ENCODE measurements at places on chromosomes 12 and 14.

- no peak for DNase-seq
Measured at GRCh38 chr12:51994539-51994820, 12.3 kb upstream of the TAMALIN start.

GRCh38 chr12:56602239-56602638 lies 27.9 kb downstream of the BAZ2A start:
- no peak for DNase-seq

- DNase-seq = no peak
Measured at GRCh38 chr12:2169940-2170339, 117.2 kb downstream of the CACNA1C start.

GRCh38 chr12:80157645-80158044 lies 58.3 kb downstream of the OTOGL start:
- DNase-seq = no peak

DNA sequence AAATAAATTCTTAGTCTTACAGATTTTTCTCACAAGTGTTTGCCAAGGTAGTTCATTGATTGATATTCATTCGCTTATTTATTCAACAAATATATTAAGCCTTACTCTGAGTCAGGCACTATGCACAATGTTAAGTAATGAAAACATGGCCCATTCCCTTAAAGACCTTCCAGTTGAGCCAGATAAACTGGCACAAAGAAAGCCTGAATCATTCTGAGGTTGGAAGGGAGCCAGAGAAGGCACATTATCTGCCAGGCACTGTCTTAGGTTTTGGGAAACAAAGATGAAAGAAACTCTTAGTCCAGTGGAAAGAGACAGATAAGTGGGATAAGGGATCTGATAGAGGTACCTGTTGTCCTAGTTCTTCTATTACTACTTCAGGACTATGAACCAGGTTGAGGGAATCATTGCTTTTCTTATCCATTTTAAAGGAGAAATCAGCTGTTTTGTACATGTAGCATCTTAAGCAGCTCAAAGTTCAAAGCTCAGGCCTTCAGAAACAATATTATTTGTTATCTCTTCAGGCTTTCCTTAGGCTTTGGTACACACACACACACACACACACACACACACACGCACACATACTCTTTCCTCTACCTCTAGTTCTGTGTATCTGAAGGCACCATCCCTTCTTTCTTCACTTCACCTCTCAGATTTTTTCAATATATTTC lies 27.0 kb downstream of the PDE6H start:
- DNase-seq = no peak

DNA sequence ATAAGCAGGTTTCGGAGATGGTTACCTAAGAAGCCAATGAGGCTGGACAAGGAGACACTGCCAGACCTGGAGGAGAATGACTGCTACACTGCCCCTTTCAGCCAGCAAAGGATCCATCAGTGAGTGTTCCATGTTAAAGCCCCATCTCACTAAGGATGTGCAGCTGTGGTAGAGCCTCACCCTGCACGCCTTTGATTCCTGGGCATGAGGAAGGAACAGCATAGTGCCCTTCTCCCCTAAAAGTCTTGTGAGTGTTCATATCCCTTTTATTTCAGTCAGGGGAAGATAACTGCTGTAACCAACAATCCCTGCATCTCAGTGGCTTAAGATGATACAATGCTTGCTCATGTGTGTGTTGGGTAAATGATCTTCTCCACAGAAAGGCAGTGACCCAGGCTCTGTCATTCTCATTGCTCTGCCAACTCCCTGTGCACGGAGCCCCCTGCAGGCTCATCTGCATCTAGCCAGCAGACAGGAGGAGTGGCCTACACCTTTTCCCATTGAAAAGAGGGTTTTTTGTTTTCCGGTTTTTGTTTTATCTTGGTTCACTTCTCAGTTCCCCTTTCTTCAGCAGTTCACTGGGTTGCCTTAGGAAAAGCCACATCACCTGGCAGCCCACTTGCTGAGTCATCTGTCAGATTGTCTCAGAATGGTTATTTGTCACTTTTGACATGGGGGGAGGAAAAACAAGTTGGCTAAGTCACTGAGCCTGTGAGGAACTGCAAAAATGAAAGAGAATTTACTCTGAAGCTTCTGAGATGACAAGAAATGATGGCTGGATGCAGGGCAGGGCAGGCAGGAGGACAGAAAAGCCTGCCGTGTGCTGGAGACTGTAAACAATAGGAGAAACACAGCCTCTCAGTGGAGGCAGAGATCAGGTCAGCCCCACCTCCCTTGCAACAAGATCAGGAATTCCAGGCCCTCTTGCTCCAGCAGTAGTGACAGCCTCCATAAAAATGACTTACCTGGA lies 193.3 kb downstream of the ANO4 start:
- no peak for DNase-seq

DNA sequence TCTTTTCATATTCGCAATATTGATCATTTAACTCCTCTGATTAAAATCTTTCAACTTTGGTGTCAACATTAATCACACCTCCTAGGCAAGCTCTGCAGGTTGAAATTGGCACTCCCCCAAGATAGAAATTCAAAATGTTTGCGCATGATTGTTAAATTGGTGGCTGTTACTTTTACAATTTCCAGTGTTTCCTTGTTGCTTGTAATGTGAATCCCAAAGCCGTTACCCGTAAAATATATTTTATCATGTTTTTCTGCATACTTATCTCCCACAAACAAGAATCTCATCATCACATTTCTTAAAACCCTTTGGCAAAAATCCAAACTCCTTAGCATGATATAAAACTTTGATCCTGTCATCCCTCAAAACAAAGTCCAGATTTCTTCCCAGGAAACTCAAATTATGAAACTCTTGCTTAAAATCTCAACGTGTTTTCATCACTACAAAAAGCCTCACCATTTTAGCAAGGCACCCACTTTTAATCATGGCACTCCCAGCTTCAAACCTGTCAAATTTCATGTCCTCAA lies 14.7 kb downstream of the RTL1 start:
- DNase-seq = no peak

GRCh38 chr12:106975993-106976658 lies 10.8 kb downstream of the MTERF2 start:
- no peak for DNase-seq

DNA sequence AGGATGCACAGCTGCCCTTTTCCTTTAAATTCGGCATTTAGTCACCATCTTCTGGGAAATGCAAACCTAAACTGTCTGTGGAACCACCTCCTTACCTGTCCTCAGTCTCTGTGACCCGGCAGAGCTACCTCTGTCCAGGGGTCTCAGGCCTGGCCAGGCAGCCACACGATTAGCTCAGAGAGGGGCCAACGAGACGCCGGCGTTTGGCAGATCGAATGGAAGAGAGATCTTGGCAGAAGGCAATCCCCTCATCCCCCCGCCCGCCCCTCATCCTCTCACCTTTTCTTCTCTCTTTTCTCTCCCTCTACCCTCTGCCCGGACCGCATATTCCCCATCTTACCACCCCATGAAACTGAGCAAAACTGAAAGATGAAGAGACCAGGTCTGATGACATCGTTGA lies 101.0 kb downstream of the PIWIL1 start:
- no peak for DNase-seq

- no peak for DNase-seq
Measured at GRCh38 chr12:109914461-109914860, 14.4 kb downstream of the TCHP start.

DNA sequence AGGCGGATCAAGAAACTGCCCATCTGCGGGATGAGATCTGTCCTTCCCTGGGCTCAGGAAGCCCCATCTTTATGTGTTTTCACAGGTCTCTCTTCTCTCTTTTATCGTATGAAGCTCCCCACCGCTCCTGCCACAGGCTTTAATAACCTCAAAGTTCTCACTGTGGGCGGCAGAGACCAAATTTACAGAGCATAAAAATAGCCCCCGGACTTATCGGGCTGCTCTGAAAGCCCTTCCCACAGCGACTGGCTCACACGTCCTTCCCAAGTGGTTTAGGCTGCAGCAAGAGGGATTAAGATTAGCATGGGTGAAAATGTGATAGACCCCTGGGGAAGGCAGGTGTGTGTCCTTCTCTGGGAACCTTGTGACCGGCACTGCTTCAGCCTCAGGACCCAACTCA lies 47.8 kb downstream of the TESC start:
- no peak for DNase-seq

DNA sequence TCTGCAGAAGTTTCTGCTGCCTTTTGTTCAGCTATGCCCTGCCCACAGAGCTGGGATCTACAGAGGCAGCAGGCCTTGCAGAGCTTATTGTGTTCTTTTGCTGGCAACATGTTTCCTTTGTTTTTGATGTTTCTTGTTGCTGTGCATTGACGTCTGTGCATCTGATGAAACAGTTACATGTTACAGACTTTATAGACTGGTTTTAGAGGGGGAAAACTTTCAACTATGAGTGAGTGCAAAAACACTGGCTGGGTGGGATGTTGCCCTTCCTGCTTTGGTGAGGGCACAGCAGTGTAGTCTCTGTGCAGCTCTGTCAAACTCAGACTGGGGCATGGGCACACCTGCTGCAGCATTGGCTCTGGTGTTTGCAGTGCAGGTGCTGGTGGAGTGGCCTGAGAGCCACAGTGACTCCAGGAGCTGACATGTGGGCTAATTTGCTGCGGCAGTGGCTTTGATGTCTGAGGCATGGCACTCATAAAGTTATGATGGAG lies 26.9 kb downstream of the CLEC6A start:
- DNase-seq = no peak

DNA sequence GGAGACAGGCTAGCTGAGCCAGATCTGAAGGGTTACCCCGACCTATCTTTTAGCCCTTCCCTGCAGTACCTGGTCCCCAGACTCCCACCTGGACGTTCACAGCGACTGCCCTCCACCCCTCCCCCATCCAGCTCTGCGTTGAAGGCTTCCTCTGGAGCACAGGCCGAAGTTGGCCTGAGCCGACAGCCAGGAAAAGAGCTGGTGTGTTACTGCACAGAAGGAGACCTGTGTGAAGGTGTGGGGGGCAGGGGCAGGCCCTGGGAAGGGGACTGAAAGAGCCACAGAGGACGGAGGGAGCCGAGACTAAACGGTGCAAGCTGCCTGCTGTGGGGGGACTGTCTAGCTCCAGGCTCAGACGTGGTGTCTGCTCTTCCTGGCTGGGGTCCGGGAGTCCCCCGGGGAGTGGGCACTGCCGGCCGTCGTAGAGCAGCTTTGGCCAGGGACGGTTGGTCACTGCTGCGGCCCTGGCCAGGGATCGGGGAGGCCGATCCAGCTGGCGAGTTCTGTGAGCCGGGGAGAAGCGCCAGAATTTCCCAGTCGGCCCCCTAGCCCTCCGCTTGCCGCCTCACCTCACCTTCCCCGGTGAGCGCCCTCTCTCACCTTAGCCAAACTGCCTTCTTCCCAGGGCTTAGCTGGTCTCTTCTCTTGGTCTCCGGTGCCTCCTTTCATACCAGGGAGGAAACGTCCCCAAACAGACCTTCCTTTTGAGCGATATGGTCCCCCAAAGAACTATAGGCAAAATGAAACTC lies 899 bp upstream of the COL2A1 start:
- no peak for DNase-seq

DNA sequence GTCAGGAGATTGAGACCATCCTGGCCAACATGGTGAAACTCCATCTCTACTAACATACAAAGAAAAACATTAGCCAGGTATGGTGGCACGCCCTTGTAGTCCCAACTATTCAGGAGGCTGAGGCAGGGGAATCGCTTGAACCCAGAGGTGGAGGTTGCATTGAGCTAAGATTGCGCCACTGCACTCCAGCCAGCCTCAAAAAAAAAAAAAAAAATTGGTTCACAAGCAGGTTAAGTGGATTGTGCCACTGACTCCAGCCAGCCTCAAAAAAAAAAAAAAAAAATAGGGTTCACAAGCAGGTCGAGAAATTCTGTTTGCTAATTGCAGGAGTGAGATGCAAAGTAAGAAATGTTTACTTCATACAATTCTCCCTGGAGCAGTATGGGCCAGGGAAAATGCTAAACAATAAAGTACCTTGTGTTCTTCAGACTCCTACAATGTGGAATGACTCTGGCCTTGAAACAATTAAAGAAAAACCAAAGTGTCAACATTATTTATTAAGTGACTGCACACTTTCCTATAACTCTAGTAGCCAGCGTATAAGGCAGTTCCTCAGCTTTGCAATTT lies 6.1 kb downstream of the EDDM3B start:
- DNase-seq = no peak

- no peak for DNase-seq
Measured at GRCh38 chr14:22384167-22384549, 204.9 kb downstream of the DAD1 start.

GRCh38 chr12:12482150-12482761 lies 80.4 kb downstream of the DUSP16 start:
- DNase-seq = no peak

GRCh38 chr12:32312049-32312670 lies 87.2 kb upstream of the FGD4 start:
- DNase-seq = no peak

GRCh38 chr12:8501720-8502119 lies 11.6 kb upstream of the CLEC4D start:
- no peak for DNase-seq

- DNase-seq = no peak
Measured at GRCh38 chr14:76498463-76498935, 122.6 kb downstream of the ESRRB start.

GRCh38 chr12:117869551-117869950 lies 99.2 kb downstream of the KSR2 start:
- DNase-seq = no peak

GRCh38 chr14:33699300-33699983 lies 251.4 kb downstream of the EGLN3 start:
- DNase-seq = no peak

DNA sequence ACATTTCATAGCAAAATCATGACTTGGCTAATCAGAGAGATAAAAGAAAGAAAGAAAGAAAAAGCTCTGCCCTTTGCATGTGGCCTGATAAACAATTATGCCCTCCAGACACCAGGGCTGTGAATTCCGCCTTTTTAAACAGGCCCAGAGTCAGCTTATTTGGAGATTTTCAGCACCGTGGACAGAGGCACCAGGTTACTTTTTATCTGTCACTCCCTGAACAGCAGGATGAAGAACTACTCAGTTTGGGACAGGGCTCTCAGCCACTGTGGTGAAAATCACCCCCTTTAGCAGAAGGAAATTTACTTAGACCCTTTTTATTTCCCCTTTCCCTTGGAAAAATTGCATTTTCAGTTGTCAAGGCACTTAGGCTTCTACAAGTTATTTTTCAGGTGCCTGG lies 359.9 kb downstream of the NRXN3 start:
- no peak for DNase-seq

DNA sequence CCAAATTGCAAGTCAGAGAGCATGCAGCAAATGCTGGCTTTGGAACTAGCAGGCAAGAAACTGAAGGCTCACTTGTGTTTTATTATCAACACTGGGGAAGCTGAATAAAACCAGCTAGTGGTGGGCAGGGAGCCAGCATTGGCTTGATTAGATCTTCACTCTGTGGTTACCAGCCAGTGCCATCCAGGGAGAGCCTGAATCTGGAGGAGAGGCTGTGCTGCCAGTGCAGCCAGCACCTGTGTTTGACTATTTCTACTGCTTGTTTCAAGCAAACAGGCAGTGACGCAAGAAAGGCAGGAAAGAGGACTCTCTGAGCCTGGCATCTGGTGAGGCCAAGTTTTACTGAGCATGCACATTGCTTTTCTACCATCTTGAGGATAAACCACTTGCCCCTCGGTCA lies 247.0 kb downstream of the PHLDA1 start:
- no peak for DNase-seq

DNA sequence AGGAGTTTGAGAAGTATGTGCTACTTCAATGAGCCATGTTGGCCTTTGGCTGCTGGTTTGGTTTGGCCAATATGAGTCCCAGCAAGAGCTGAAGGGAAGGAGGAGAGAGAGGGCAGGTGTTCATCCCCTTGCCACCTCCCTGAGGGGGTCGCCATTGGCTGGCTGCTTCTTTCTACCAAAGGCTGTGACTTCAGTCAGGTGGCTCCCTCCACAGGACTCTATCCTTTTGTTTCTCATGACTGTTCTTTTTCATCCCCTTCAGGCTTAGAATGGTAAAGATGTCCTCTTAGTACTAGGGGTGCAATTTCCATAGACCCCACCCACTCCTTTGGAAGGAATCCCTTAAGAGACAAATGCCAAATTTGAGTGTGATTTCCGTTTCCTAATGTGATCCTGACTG lies 31.2 kb upstream of the OTOGL start:
- DNase-seq = no peak

All from stimulated activated CD4-positive, alpha-beta T cell treated with anti-CD3 and anti-CD28 coated beads, Interleukin-12 subunit alpha, Interleukin-12 subunit beta, amount 100 ng/mL, for 24 hours (primary cell).